Activated gamma-delta T cell treated with anti-CD3 and anti-CD28 coated beads, Interleukin-2, amount 50 U/mL, for 16 hours (primary cell): ENCODE measurements at places on chromosomes 6 and 20.

DNA sequence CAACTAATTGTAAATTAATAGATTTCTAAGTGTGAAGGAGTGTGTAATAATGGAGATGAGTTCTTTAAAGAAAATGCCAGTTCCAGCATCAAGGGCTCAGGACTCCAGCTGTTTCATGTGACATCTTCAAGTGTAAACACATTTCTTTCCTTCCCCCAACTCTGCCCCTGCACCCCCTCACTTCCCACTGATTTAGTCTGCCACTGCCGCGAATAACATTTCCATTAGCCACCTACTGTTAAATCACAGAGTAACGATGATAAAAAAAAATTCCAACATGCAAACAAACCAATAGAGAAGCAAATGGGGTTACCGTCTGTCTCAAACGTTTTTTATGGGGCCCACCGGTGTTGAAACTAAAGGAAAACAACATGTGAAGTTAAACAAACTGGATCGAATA lies 414.3 kb downstream of the SAMD5 start:
- DNase-seq = no peak

DNA sequence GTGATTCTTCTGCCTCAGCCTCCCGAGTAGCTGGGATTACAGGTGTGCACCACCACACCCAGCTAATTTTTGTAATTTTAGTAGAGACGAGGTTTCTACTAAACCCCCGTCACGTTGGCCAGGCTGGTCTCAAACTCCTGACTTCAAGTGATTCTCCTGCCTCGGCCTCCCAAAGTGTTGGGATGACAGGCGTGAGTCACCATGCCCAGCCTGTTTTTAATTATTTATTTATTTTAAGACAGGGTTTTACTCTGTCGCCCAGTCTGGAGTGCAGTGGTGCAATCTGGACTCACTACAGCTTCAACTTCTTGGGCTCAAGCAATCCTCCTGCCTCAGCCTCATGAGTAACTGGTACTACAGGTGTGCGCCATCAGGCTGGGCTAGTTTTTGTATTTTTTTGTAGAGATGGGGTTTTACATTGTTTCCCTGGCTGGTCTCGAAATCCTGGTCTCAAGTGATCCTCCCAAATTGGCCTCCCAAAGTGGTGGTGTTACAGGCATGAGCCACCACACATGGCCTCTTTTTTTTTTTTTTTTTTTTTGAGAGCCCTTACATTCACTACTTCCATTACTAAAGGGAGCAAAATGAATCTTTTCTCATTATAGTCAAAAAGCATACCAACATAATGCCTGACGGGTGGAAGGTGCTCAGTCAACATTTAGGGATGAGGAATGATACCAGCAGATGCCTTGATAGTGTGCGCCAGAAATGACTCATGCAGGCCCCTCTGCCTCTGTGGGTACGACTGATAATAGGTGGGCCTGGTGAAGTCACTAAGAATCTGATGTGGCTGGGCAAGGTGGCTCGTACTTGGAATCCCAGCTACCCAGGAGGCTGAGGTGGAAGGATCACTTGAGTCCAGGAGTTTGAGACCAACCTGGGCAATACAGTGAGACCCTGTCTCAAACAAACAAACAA lies 17.8 kb upstream of the RALGAPB start:
- no peak for DNase-seq

GRCh38 chr6:24856901-24857670 lies 58.4 kb upstream of the ARMH2 start:
- no peak for DNase-seq

DNA sequence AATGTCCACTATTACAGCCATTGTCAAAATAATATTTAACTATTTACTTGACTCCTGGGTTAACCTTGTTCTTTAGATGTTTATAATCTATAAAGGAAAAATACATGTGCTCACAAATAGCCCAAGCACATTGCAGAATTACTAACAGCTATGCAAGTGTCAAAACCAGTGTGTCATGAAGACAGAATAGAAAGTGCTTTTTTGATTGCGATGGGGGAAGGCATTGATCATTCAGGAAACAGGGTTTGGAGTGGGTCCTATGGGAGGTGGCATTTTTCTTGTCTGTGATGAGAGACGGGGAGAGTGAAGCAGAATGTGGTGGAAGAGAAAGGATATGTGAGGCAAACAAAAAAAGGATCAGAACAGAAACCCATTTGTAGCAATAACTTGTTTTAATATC lies 1.0 kb upstream of the AGPAT4 start:
- no peak for DNase-seq

DNA sequence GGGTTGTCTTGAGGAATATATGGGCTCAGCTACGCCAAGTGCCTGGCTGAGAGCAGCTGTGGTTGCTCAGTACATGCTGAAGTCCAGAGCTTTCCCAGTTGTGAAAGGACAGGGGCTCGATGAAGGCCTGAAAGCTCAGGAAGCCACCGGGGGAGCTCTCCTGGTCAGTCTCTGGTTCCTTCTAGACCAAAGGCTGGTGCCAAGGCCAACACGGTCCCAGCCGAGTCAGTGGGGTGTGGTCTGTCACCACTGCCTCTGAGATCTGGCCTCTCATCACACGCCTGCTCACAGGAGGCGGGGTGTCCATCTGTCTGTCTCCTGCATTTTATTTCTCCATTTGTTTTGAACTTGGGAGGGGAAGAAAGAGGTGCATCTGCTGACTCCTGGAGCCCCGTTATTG lies 4.9 kb upstream of the FAM83C start:
- no peak for DNase-seq

- no peak for DNase-seq
Observed at GRCh38 chr6:106666282-106667021, 37.1 kb downstream of the QRSL1 start.

GRCh38 chr6:145808239-145808638 lies 6.4 kb downstream of the FBXO30 start:
- no peak for DNase-seq

- no peak for DNase-seq
Observed at GRCh38 chr20:57498425-57499400, 26.2 kb downstream of the CTCFL start.

DNA sequence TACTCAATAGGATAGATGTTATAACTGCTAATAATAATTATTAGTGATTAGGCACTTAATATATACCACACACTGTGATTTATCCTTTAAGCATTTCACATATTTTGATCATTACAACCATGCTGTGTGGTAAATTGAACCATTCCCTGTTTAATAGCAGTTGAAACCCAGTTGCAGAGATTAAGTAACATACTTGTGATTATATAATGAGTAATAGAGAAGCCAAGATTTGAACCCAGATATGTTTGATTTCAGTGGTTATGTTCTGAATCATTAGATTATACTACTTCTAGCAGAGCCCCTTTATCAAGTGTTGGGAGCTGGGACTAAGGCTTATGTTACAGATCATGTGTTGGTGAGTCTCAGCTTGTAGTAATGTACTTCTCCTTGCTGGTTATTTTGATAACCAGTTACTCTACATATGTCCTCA lies 44.1 kb downstream of the STK4 start:
- DNase-seq = no peak

- DNase-seq = no peak
Observed at GRCh38 chr20:49323622-49324238, 45.9 kb upstream of the ZNFX1 start.

GRCh38 chr20:21435576-21435975 lies 38.2 kb upstream of the NKX2-4 start:
- no peak for DNase-seq

GRCh38 chr6:95203153-95203754 lies 374.1 kb upstream of the MANEA start:
- no peak for DNase-seq

DNA sequence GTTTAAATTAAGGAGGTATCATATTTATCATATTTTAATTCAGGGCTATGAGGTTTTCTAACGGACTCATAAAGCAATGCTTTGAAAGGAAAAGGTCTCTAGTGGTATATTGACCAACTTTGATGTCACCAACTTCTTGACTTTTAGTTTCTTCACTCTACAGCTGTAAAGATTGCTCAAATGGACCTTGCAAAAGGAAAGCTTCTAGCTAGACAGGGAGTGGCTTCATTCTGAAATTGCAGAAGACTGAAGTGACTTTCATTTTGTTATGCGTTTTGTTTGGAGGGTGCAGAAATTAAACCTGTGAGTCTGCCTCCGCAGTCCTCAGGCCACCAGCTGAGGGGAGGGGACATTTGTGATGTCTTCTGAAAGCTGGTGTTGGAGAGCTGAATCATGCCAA lies 95.7 kb downstream of the SLC24A3 start:
- no peak for DNase-seq

DNA sequence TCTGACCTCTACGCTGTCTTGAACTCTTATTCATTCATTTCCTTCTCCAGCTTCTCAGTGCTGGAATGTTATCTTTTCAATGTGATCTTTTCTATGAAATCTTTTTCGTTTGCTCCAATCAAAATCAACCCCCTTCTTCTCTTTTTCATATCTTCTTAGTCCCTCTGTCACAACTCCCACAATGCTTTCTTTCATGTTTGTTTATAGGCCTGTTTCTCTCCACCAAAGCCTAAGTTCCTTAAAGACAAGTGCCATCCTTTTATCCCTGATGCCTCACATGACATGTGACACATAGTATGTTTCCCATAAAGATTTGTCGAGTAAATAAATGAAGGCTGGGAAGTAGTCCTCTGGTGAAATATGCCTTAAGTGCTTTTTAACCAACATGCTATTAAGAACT lies 38.1 kb downstream of the CRYBG1 start:
- no peak for DNase-seq

GRCh38 chr6:116827561-116828240 lies 1.2 kb downstream of the GPRC6A start:
- DNase-seq = no peak

DNA sequence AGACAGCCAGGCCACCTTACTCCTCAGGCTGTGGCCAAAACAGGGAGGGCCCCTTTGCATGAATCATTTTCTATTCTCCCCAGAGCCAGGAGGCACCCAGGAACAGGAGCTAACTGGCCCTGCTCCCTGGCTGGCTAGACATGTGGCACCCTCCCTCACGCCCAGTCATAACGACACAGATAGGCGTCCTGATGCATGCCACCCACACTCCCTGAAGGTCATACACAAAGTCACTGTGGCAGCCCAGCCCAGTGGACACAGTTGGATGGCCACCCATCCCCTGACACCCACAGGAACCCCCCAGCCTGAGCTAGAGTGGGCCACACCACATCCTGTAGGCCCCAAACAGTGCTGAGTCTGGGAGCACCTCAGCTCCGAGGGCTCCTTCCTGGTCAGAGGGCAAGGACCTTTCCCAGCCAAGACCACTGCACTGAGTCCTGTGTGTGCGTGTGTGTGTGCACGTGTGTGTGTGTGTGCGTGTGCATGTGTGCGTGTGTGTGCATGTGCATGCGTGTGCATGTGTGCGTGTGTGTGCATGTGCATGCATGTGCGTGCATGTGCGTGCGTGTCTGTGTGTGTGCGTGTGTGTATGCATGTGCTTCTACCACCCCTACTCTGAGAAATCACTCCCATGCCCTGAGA lies 21.6 kb downstream of the TFEB start:
- DNase-seq = no peak

DNA sequence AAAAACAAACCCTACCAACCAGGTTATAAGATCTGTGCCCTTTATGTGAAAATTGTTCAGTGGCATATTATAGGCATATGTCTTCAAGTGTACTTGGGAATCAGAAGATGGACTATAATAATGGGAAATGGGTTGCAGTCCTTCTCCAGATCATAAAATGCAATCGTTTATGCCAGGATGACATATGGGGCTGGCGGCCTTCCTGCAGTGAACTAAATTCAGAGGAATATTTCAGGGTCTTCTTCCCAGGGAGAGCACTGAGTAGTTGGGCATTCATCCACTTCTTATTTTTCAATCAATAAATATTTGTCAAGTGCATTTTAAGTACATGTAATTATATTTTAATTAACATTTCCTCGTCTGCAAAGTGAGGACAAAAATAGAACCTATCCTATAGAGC lies 176.2 kb upstream of the CNR1 start:
- no peak for DNase-seq

DNA sequence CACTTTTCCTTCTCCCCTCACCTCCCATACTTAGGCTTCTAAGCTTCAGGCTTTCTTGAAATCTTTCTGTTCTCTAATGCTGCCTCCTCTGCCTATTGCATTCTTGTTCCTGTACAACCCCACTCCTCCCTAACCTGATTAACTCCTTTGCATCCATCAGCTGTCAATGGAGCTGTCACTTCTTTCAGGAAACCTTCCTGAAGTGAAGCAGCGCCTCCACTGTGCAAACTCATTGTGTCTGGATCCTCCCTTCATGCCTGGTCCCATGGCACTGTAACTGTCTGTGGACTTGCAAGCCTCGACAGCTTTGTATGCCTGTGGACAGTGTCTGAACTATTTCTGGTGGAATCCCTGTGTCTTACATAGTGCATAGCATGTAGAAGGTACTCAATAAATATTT lies 185.0 kb downstream of the HS3ST5 start:
- no peak for DNase-seq

DNA sequence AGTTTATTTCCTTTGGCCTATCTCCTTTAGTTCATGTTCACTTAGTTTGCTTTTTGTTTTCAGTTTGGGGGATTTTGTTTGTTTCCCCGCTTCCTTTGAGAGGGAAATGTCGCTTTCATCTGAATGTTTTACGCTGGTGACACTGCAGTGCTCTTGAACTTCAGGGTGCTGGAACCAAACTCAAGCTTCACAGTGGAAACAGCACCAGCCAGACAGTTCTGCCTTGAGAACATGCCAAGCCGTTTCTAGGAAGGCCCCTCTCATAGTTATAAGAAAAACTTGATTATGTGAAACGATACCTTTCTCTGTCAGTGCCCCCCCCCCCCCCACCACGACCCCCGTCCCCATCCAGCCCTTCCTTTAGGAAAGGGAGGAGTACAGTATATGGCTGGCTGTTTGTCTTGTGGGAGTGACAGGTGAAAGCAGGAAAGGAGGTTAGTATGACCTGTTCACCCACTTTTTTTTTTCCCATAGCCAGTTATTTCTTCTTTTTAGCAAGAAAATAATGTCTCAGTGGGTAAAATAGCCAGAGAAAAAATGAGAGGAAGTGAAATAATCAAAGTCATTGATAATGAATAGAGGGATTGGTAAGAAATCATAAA lies 130.1 kb downstream of the LRRC1 start:
- no peak for DNase-seq

DNA sequence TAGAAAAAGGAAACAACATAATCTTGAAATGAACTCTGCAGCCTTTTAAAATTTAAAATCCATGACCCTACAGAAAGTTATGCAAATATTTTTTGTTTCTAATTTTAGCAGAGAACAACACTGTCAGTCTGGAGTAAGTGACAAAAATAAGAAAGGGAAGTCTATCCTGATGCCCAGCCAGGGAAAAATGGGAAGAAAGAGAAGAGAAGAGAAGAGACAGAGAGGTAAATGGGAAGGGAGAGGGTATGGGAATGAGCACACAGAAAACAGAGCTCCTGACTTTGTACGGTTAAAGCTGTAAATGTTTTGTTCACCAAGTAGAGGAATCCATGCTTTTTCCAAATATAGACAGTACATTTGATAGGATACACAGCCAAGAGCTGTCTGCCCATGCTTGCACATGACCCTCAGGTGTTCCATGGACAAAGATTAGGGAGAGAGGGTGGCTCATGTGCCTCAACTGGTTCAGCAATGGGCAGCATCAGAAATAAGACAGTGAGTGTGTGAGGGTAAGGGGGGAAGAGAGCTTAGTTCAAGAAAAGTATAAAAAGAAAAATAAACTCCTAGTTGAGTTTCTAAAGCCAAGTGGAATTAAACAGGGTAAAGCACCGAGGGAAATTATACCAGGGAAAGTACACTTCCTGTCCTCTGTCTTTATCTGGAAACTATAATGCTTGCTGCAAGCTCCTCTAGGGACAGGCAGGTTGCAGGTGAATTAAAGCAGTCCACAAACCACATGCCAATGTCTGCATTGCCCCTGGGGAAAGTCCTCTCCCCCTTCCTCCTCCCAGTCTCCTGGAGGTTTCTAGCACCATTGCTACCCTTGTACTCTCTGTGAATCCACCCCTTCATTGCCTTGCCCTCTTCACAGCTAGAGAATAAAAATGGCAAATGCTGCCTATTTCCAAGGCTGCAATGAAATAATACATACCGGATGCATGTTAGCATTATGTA lies 30.0 kb downstream of the MAP3K5 start:
- no peak for DNase-seq
